ENCODE measurements at places on chromosomes 7 and 10.

DNA sequence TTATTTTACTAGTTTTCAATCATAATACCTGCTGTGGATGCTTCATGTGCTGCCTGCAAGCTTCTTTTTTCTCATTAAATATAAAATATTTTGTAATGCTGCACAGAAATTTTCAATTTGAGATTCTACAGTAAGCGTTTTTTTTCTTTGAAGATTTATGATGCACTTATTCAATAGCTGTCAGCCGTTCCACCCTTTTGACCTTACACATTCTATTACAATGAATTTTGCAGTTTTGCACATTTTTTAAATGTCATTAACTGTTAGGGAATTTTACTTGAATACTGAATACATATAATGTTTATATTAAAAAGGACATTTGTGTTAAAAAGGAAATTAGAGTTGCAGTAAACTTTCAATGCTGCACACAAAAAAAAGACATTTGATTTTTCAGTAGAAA, 103.0 kb downstream of the PTEN start:
- no peak for DNase-seq

DNA sequence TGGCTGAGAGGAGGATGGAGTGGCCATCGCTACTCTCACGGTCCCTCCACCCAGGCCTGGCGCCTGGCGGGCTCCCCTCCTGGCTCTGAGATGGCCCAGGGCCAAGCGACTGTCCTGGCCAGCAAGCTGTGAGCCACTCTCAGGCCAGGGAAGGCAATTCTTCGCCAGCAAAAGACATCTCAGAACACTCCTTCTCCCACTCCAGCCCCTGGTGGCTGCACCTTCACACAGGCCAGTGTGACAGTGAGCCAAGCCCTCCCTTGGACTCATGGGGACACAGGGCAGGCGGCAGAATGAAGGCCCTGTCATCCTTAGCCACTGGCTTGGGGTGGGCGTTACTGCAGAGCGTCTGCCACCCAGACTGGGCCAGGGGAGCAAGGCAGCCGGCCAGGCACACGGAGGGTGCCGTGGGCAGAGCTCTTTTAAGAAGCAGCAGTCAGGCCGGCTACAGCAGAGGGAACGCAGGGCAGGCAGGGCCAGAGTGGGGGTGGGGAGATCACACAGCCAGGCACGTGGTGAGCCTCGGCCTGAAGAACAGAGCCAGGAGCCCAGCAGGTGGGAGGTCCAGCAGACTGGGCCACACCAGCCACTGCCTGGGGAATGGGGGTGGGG, 14.4 kb downstream of the STK32C start:
- DNase-seq = no peak

- no peak for DNase-seq
These were observed 852.8 kb upstream of the CELF2 start for GRCh38 chr10:10164848-10165247.

DNA sequence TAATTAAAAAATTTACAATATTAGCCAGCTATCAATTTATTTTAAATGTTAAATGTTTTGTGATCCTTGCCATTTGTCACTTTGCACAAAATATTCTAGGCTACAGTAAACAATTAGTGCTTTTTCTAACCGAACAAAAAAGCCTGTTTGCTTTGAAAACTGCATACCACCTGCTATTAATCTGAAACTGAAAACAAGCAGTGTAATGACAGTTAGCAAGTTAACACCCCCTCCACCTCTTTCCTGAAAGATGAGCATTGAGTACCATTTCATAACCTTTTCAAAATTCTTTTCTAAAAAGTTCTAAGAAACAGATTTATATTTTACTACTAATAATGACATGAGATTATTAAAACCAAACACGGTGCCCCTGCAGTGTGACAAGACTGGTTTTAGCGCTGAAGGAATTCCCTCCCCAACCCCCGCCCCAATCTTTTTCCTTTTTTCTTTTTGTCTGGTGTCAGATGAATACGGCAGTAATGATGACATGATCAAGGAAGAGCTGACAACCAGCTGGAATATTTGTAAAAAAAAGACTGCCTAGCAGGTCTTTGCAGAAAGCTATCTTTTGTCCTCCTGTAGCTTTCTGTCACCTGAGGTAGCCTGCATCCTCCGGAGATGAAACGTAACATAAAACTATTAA, 175.6 kb downstream of the CHCHD3 start:
- DNase-seq = no peak

- no peak for DNase-seq
These were observed 32.8 kb upstream of the STRIP2 start for GRCh38 chr7:129401228-129401966.

GRCh38 chr7:43747328-43748105, 11.0 kb upstream of the BLVRA start:
- no peak for DNase-seq

DNA sequence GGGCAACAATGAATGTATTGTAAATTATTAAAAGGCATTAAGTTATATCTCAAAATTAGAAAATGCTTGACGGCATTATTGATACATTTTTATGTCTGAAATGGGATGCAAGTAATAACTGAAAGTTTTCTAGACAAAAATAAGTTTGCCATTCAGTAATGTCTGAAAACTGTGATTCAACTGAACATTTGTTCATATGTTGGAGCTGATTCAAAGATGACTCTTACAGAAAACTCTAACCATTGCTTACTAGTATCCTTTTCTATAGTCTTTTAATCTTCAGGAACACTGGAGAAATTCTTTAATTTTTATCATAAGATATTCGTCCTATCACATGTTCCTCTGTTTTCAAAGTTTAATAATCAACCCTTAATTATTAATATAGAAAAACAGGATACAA, 71.1 kb upstream of the TFEC start:
- DNase-seq = no peak

DNA sequence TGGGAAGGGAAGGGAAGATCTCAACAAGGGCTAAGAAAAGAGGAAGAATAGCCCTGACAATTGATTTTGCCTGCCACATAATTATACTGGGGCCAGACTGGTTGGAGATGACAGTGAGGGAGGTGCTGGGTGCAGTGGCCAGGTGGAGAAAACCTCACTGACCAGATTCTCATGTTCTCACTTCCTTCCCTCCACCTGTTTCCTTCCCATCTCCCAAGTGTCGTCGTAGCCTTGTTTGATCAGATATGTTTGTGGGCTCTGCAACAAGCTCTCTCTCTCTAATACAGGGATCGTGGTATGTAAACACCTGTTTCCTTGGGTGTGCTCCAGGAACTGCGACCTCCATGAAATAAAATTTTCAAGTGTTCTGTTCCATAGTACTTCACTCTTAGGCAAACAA, 60.2 kb downstream of the VCL start:
- no peak for DNase-seq

DNA sequence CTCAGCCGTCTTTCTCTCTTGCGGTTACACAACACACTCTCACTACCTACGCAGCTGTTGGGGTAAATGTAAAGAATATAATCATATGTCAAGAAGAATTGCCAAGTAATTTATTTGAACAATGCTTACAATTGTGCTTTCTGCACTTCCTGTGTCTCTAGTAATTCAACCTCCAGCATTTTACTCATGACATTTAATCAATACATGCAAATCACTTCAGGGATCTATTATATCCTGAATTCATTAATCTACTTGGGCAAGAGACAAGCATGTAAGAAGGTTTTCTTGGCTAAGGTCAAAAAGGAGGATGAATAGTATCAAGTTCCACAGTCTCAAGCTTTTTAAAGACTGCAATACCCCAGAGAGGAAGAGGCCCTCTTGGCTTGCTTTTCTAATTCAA, 562.9 kb upstream of the ADARB2 start:
- no peak for DNase-seq

DNA sequence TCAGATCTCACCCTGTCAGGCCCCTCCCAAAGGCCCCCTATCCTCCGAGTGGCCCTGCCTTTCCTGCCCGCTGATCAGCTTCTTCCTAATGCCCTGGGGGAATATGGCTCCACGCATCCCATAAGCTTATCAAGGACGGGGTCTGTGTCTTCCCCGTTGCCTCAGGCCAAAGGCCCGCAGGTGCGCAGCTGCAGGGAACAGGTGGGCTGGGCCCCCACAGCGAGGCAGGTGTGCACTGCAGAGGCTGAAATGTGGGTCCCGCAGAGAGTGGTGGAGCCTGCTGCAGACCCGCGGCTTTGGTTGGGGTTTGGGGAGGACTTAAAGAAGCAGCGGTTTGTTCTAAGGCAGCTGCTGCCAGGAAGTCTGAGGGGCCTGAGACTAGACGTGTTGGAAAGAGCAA, 220.8 kb upstream of the TCERG1L start:
- DNase-seq = no peak

GRCh38 chr10:30973737-30974136, 57.9 kb downstream of the ZNF438 start:
- DNase-seq = no peak

DNA sequence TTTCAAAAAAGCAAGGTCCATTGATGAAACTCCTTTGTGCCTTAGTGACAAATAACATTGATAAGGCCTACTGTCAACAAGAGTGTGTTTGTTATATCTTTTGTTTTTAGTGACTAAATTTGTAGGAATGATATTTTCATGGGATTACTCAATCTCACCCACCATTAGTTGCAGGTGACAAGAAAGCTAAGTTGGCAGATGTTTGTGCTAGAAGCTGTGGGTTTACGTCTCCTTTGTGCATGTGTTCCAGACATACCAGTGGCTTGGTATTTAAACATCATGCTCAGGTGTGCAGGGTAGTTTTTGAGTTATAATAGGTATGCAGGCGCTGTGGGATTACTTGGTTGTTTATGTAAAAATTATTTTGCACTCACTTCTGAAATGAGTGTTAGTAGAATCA, 178.6 kb downstream of the ANKRD30A start:
- no peak for DNase-seq

- DNase-seq = no peak
These were observed 21.3 kb downstream of the STMP1 start for GRCh38 chr7:135683609-135684008.

DNA sequence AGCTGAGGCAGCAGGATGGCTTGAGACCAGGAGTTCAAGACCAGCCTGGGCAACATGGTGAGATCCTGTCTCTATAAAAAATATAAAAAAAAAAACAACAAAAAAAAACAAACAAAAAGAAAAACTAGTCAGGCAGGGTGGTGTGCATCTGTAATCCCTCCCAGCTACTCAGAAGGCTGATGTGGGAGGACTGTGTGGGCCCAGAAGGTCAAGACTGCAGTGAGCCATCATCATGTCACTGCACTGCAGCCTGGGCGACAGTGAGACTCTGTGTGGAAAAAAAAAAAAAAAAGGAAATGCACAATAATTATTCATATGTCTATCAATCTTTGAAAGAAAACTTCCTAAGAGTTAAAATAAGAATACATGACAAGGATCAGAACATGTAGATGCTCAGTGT, 178.3 kb downstream of the SEM1 start:
- no peak for DNase-seq

DNA sequence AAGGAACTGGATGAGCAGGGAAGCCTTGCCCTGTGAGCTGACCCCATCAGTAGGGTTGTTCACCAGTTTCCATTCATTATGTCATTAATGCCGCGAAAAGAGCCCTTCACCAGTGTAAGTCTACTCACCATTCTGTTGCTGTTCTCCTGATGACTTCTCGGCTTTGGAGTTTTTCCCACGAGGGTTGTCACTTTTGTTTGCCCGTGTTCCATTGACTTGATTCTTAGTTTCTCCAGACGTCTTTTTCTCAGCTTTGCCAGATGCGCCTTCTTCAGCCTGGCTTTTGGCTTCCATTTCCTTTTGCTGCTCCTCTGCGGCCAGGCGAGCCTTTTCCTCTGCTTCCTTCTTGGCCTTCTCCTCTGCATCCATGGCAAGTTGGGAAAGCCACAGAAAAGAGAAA, 128.8 kb downstream of the PPP1R17 start:
- DNase-seq = no peak

GRCh38 chr7:50358779-50359178, 54.3 kb downstream of the IKZF1 start:
- DNase-seq = no peak

DNA sequence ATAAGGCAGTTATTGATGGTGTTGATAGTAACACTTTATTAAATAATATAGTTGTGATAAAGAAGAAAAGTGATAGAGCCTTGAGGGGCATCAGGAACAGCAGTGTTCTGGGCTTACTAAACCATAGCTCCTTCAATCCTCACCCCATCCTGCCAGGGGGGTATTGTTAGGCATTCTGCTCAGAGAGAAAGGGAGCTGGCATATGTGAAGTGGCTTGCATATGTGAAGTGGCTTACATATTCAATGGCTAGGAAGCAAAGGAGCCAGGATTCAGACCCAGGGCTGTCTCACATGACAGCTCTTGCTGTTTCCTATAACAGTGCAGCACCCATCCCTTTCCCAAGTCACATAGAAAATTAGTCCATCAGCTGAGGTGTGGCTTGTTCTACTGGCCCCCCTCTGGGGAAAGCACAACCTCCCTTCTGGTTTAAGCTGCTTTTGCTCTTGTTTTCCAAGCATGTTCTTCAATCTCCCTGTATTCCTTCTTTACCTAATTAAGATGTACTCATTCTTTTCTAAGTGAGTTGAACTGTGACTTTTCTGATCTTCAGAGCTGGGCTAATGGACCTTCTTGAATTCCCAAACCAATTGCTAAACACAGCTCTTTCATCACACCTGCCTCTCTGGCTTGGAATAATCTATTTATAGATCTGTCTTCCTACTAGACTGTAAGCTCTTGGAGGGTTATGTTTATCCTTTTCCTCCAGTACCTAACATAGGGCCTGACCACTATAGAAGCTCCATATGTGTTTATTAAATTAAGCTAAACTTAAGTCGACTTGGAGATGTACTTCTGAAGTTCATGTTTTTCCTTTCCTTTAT, 108.7 kb upstream of the GLI3 start:
- no peak for DNase-seq

GRCh38 chr7:155576900-155577508, 30.6 kb upstream of the CNPY1 start:
- DNase-seq = no peak

DNA sequence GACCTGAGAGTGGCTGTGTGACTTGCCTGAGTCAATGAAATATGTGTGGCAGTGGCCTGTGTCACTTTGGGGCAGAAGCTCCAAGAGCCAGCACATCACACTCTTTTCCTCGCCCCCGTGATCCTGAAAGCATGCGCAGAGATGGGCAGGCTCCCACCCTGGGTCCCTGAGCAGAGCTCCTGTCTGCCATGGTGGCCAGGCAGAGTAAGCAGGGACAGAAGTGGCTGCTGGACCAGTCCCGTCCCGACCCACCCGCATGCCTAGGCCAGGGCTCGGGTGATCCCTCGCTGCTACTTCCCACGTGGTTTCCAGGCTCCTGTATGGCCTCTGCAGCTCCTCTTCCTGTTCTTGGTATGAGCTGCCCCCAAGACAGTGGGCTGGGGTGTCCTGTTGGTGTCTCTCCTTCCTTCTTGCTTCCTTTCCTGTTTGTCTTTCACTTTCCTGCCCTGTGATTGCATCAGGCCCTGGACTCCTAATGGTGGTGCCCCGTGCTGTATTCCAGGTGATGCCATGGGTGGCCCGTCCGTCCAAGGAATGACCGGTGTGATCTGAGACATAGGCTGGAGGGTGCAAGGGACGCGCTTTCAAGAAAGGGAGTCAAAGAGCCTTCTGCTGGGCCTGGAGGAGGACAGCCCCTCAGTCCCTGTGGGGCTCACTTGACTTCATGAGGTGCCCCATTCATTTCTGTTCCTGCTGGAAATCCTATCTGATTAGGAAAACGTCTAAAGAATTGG, 71.4 kb upstream of the SHH start:
- DNase-seq = no peak

DNA sequence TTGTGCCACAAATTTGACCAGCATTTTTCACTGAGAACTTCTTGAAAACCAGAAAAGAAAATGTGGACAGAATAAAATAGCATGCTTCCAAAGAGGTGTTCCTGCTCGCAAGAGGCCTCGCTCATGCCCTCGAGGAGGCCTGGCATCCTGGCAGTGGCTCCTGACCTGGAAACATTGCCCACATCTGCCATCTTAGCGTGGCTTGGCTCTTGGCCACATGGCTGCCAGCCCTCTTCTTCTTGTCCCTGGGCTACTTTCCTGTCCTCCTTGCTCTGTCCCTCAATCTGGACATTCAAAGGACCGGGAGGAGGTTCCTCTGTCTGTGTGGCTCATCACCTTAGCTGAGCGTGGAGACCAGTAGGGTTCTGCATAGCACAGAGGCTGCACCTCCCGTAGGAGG, 131.6 kb upstream of the TMEM72 start:
- DNase-seq = no peak
